T-helper 1 cell (primary cell): ENCODE measurements at places on chromosomes 5 and 9.

- DNase-seq, result no peak
Observed at GRCh38 chr5:8097146-8097545, 228.2 kb downstream of the MTRR start.

GRCh38 chr9:76692458-76693129, 71.6 kb upstream of the PCA3 start:
- DNase-seq, result no peak

GRCh38 chr5:42490831-42491230, 67.6 kb downstream of the GHR start:
- no peak for DNase-seq

DNA sequence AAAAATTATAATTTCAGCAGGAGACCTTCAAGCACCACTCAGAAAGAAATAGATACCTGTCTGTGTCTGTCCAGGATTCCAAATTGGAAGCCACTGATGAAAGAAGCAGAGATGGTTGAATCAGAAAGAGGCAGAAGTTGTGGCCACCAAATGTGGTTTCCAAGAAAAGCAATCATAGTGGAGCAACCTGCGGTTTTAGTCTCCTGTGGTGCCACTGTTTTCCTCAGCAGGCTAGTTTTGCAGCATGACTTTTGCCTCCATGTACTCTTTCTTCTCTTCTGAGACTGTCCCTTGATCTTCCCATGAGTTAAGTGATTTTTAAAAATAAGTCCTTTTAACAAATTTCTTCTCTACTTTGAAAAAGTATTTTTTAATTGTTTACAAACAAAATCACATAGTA, 535.8 kb downstream of the CYLC2 start:
- no peak for DNase-seq

GRCh38 chr5:145585443-145586148, 249.5 kb downstream of the PRELID2 start:
- no peak for DNase-seq

- no peak for DNase-seq
Observed at GRCh38 chr9:18678821-18679590, 205.1 kb downstream of the ADAMTSL1 start.

- DNase-seq, result no peak
Observed at GRCh38 chr5:95718203-95718602, 12.9 kb upstream of the RHOBTB3 start.

- no peak for DNase-seq
Observed at GRCh38 chr9:96004379-96004778, 128.9 kb downstream of the ERCC6L2 start.

- no peak for DNase-seq
Observed at GRCh38 chr9:133735415-133735775, 2.8 kb downstream of the SARDH start.

GRCh38 chr5:116135344-116135743, 50.5 kb downstream of the COMMD10 start:
- DNase-seq, result no peak

DNA sequence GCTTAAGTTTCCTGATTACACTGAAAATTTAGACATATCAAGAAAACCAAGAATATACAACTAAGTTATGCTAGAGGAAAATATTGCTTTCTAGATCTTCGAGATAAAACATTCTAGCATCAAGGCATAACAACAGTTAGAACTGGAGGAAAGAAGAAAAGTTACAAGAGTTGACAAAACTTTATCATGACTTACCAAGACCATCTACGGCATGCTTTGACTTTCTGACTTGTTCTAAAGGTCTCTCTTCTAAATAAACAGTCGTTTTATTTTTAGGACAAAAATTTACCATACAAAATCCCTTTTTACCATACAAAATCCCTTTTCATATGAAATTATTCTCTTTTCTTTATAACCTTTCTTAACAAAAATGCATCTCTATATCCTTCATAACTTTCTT, 1110.1 kb upstream of the CDH10 start:
- DNase-seq, result no peak

- DNase-seq, result no peak
Observed at GRCh38 chr5:127031863-127032232, 1.5 kb upstream of the MARCHF3 start.

- DNase-seq, result no peak
Observed at GRCh38 chr9:133875131-133875530, 117.0 kb downstream of the VAV2 start.

GRCh38 chr5:64532657-64533056, 26.8 kb downstream of the RGS7BP start:
- no peak for DNase-seq

DNA sequence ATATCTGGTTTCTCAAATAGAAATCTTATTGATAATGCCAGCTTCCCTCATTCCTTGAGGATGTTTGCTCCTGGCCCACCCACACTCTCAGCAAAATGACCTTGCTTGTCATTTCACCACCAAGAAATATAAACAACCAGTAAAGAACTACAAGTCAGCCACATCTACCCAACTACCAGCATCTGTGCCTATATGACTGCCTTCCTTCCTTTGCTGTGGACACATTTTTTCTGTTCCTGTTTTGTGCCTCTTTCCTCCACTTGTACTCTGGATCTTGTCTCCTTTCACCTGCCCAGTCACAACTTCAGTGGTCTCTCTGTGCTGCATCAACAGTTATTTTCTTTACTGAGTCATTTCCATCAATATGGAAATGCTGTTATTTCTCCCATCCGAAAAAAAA, 20.3 kb downstream of the KIF2A start:
- DNase-seq, result no peak

DNA sequence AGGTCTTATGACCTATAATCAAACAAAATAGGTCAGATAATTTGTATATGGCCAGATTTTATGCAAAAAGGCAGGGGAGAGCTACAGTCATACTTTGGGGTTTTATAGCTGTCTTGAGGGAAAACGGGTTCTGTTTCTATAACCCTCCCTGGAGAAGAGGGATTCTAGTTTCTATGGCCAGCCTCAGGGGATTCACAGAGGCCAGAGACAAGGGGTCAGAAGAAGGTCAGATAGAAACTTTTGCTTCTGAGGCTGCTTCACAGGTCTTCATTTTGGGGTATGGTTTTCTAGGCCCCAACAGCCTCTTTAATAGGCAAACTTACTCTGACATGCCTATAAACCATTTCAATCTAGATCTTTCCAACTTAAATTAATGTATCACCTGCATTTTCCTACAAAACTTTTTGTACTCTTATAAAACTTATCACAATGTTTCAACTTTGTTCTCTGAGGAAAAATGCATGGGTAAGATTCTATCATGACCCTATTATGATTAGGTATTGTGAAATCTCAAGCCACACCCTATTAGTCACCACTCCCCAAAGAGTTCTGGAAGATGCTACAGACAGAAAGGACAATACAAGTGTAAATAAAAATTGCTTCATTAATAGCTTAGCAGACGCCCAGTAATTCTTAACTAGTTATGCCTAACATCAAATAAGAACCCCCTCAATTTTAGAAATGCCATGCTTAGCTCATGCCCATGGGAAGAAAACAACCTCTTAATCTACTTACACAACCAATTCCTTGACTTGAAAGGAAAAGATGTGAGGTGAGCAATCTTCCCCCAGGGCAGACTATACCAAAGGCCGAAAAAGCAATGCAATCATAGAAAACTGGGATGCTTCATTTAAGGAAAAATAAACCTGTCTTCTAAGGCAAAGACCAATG, 396.6 kb downstream of the TLR4 start:
- DNase-seq, result no peak

DNA sequence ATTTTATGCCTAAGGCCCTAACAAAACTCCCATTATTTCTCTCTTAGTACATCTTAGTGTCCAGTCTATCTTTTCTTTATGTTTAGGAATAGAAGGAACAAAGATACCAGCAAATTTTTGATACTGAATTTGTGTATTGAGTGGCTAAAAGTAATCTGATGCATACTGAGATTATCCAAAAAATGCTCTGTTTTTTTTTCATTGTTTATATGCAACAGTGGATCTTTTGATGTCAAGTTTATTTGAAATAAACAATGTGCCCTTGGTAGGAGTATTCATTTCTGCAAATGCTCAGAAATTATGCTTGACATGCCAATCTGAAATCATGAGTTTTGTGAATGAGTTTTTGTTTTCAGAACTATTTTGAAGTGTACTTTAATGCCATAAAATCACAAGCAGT, 58.7 kb downstream of the CCDC192 start:
- no peak for DNase-seq

GRCh38 chr9:88694625-88695024, 159.6 kb downstream of the NXNL2 start:
- DNase-seq, result no peak

GRCh38 chr9:116812231-116813030, 125.3 kb downstream of the TRIM32 start:
- no peak for DNase-seq

GRCh38 chr9:33329117-33329563, 38.8 kb downstream of the NFX1 start:
- DNase-seq, result no peak

- DNase-seq, result no peak
Observed at GRCh38 chr9:130994135-130995085, 14.6 kb upstream of the LAMC3 start.

DNA sequence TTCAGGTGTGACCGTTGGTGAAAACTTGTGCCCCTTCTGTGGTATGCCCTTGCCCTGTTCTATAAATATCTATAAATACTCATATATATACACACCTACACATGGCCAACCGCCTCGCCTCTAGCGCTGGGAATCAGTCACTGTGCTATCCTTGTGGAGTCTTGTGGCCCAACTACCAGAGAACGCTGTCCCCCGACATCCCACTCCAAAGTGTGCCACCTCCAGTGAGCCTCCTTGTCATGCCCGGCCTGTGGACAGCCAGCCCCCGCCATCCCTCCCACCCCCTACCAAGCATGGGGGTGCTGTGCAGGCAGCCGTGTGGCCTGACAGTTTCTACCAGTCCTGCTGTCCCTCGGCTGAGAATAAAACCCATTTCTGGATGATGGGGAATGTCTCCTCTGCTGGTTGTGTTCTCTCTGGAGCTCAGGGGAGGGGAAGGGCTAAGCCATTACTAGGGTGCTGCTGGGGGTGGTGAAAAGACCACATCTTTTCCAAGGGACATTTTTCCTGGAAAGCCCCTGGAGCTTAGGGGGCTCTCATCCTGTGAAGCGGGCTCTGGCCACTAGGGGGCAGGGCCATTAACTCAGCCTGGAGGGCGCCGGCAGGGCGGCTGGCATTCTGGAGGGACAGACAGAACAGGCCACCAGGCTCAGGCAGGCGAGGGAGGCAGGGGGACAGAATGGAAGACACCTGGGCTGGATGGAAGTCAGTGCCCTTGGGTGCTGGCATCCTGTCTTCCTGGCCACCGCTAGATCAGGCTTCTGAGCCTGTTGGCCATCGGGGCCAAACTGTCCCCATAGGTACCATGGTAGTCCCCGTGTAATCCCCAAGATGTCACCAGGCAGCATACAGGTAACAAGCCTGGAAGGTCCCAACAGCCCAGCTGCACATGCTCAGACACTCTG, 20.7 kb downstream of the GOLGA2 start:
- DNase-seq, result no peak

DNA sequence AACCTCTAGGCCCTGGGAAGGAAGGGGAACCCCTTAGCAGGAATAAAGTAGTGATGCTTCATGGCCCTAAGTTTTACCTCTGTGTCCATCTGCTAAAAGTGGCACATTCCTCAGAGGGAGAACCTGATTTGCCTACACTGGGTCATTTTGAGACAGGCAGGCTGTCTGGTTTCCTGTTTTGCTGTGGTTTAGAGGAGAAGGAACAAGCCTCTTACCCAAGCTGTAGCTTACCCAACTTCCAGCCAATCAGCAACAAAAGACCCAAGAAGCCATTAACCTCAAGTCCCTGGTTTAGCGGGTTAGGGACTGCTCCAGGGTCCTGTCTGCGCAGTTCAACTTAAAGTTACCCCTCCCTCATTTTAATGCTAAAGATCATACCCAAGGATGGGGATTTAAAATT, 411.0 kb downstream of the MAT2B start:
- no peak for DNase-seq

DNA sequence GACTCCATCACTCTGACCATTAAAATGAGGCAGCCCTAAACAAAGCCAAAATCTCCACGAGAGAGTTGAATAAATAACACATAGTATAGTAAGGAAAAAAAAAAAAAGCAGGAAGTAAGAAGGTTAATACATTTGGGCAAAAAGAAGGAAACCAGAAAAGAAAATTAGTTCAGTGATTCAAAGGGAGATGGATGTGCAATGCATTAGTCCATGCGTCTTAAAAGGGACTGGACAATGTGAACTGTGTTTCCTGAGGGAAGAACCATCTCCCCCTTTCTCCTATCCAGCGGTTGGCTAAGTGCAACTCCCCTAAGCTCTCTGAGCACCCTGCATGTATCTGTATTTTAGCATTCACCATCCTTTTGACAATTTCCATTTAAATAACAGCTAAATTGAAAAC, 1.4 kb downstream of the ANKRA2 start:
- no peak for DNase-seq

DNA sequence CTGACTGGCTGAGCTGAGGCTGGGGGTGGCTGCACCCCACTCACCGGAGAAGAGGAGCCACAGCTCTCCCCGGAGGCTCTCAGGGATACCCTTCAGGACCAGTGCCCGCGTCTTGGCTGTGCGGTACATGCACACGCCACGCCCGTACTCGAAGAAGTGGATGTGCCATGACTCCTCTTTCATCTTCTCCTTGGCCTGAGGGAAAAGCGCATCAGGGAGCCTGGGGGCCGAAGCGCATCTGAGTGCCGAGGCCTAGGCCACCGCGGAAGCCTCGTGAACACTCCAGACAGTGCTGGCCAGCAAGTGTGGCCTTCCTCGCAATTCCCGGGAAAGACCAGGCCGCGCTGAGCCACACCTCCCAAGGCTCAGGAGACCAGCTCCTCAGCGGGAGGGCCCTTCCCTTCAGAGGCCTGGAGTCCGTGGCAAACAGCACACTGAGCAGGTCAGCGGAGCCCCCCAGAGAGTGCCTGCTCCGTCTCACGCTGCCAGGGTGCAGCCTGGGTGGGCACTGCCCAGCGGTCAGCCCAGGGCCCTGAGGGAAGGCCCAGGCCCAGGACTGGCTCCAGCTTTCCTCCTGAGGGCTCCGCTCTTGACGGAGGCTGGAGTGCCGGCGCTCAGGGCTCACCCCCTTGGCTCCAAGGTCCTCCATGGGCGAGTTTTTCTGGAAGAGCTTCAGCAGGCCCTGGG, 20.5 kb upstream of the MRNIP start:
- no peak for DNase-seq

DNA sequence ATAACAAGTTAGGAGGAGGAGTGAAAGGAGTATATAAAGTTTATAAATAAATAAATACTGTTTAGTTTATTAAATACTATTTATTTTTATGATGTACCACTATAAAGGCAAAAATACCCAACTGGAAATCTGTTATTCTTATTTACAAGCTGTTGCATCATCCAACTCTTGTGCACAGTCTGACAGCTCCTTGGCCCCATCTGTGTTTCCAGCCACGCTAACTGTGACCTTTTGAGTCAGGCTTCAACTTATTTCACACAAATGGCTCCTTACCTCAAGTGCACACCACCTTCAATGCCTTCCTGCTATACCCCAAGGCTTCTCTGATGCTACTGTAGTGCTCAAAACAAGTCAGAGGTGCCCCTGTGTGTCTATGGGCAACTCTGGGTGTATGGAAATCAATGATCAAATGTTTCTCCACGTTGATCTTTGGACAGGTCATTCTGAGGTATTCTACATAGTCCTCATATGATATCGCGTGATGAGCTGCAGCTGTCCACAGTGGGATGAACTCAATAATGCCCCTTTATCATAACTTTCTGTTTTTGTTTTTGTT, 303.2 kb upstream of the GRAMD2B start:
- DNase-seq, result no peak
